ENCODE measurements at places on chromosomes 3 and 15. TPM values are rescaled to one million over a fixed set of nuclear protein-coding genes. Genes with fewer than 3 reads are reported as not detected.

The HGD gene
- not detected for total RNA-seq

The PODXL2 gene
- 4.2 TPM for total RNA-seq

The UNC13C gene
- not detected for total RNA-seq

The TPRG1 gene
- total RNA-seq = 0.47 TPM

The PIF1 gene
- total RNA-seq = 4.5 TPM

The AADACL2 gene
- total RNA-seq = not detected

The IMPG2 gene
- 0.17 TPM for total RNA-seq

The GUCA1C gene
- total RNA-seq = not detected
